Thoracic aorta endothelial cell (primary cell): ENCODE measurements at places on chromosomes 3 and 15. TPM values are rescaled to one million over a fixed set of nuclear protein-coding genes. Genes with fewer than 3 reads are reported as not detected.

CSNK1G1 gene
- 38.6 and 39.0 TPM in 2 replicates for total RNA-seq

MYO1E gene
- total RNA-seq = 171 and 256 TPM in 2 replicates

SPTBN5 gene
- total RNA-seq = 8.5 TPM in 2 replicates

DPPA2 gene
- total RNA-seq = not detected in 2 replicates

TEX55 gene
- total RNA-seq = not detected in 2 replicates

NEIL1 gene
- 21.9 and 29.7 TPM in 2 replicates for total RNA-seq

SEMA3F gene
- 75.3 and 134 TPM in 2 replicates for total RNA-seq

IQCF6 gene
- total RNA-seq = not detected in 2 replicates

CPLX3 gene
- not detected in 2 replicates for total RNA-seq

ANP32A gene
- total RNA-seq = 96.4 and 107 TPM in 2 replicates
